ENCODE measurements at places on chromosomes 5 and 9.

DNA sequence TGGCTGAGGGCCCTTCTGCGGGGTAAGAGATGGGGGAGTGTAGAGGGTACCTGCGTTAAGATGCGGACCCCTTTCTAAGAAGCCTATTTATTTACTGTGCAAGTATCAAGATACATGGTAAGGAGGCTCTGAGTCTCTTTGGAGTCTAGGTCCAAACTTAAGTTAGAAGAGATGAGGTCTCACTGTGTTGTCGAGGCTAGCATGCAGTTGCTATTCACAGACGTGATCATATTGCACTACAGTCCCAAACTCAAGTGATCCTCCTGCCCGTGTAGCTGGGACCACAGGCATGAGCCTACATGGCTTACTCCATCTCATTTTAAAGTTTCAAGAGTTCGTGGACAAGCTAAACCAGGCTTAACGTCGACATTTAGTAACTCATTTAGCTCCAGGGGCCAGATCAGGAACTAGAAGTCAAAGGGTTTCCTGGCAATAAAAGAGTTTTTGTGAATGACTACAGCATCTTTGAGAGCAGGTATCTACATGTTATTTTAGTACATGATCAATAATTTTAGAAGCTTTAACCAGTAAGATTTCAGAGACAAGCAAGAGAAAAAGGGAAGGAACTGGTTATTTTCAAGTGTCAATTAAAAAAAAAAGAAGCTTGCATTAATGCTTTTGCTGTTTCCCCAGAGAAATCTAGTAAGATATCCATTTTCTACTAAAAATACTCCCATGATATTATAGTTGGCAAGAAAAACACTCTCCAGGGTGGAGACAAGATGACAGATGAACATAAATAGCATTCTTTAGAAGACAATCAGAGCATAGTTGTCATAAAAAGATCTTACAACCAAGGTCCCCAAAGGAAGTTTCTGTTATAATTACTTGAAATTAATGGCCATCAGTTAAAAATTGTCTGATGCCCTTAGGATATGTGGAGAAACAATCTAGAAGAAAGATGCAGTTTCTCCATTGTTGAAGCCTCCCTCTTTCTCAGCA, 141.3 kb downstream of the SCAMP1 start:
- no peak for DNase-seq

- peak; percentile 66 for DNase-seq
These were observed 27.5 kb downstream of the SEC61B start for GRCh38 chr9:99249619-99250018.

DNA sequence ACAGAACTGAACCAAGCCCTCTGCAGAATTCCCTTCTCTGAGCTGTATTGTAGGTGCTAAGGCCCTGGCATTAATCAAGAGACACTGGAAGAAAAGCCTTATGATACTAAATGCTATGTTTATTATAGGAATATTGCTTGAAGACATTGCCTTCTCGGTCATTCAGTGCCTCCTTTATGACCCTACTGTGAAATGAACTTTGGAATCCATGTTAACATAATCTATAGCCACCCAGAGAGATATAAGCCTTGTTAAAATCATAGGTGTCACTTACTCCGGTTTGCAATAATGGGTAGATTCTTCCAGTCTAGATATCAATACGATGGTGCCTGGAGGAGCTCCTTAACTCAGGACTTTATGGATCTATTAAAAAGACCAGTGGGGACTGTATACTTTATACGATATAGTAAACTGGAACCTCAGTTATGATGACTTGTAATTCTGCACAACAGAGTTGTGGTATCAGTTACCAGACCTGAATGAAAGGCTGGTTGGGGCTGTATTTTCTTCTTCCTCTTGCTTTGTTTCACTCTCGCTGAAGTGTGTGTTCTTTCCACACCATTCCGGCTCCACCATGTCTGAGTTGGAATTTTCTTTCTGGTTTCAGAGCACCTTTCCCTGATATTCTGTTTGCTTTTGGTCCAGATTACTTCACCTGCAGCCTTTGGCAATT, 154.5 kb downstream of the DROSHA start:
- DNase-seq = no peak

DNA sequence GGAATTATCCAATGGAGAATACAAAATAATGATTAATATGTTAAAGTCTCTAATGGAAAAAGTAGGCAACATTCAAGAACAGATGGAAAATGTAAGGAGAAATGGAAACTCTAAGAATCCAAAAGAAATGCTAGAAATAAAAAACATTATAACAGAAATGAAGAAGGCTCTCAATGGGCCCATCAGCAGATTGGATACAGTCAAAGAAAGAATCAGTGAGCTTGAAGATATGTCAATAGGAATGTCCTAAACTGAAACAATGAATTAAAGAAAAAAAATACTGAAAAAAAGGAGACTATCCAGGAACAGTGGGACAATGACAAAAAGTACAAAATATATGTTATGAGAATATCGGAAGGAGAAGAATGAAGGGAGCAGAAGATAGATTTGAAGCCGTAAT, 193.1 kb downstream of the DAB2IP start:
- no peak for DNase-seq

DNA sequence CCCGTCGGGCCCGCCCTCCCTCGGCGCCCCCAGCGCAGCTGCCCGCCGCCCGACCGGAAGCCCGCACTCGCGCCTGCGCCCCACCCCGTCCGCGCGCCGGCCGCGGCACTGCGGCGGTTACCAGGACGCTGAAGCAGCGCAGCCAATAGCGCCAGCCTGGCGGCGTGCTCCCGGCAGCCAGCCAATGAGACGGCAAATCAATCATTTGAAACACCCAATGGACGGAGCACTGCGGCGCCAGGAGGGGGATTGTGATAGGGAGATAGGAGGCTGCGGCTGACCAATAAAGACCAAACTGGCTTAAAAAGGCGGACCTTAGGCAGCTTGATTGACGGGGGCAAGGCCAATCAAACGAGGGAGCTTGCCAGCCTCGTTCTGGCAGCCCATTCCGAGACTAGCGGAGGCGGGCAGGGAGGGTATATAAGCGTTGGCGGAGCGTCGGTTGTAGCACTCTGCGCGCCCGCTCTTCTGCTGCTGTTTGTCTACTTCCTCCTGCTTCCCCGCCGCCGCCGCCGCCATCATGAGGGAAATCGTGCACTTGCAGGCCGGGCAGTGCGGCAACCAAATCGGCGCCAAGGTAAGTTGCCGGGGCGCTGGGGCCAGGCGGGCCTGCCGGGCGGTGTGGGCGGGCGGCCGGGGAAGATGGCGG, at the start of gene TUBB4B:
TSS of gene TUBB4B (plus strand) at position 447 of the 649 bp plus-strand sequence. CDS start at position 521, 74 bp downstream.
- peak; percentile 99 for DNase-seq

DNA sequence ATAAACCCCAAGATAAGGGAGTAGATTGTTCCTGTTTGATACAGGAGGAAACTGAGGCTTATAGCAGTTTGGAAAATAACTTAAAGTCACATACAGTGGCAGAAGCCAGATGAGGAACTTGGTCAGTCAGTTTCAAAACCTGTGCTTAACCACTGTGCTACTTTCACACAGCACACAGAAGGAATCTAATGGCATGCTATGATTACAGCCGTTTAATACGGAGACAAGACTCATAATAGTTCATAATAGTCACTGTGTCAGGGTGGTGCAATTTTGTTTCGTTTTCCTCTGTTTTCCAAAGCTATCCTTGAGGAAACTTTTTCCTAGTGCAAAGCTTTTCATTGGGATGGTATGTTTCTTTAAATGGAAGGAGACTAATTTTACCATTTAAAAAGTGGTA, 112.3 kb downstream of the GCNT1 start:
- DNase-seq = peak; percentile 44

GRCh38 chr5:124538191-124538590, 208.2 kb downstream of the ZNF608 start:
- peak; percentile 9 for DNase-seq

- peak; percentile 81 for DNase-seq
These were observed 58.0 kb downstream of the SLC22A5 start for GRCh38 chr5:132427281-132428146.

GRCh38 chr5:21121213-21121612, 1133.2 kb upstream of the CDH18 start:
- no peak for DNase-seq

GRCh38 chr5:7705261-7705660, 145.7 kb downstream of the CFAP90 start:
- DNase-seq = no peak

DNA sequence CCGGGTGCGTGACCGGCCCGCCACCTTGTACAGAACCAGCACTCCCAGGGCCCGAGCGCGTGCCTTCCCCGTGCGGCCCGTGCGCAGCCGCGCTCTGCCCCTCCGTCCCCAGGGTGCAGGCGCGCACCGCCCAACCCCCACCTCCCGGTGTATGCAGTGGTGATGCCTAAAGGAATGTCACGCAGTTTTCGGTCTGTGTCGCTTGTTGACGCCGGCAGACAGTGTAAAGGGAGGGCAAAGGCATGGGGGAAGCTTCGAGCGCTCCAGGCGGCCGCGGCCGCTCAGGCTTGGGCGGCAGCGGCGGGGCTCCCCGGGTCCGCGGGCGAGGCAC, 1.3 kb downstream of the LRRC26 start:
- no peak for DNase-seq

DNA sequence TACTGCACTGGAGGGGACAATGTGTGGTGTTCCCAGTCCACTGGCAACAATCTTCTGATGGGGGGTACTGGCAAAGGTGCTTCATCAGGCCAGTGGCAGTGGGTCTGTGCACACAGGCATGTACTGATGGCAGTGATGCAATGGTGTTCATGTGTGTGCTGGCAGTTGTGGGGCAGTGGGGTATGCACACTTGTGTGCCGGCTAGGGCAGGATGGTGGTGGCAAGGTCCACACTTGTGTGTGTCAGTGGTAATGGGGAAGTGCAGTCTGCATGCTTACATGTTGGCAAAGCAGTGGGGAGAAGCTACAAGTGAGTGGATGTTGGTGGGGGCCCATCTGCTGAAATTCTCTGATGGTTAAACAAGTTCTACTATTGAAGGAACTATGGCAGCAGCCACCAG, 504.6 kb upstream of the ZNF462 start:
- no peak for DNase-seq

DNA sequence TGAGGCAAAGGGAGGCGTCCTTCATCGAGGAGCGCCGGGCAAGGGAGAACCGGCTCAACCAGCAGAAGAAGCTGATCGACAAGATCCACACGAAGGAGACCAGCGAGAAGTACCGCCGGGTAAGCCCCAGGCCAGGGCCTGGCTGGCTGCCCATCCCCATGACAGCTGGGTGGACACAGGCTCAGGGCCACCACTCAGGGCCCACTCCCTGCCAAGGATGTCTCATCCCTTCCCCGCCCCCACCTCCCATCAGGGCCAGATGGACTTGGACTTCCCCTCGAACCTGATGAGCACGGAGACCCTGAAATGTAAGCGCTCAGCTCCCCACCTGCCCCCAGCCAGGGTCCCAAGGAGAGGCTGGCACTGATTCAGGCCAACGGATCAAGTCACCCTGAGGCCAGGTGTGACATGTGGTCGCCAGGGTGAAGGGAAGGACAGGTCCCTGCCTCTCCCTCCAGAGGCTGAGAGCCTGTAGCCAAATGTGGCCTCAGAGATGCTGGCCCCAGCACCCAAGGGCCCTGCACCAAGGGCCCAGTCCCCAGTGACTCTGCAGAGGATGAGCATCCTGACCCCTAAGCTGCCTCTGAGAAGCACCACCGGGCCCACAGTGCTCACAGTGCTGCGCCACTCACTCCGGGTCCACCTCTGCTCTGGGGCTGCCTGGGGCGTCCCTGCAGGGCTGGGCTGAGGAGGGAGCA, 3.1 kb upstream of the RABL6 start:
- DNase-seq = no peak
